ENCODE measurements at places on chromosomes 11 and 22.

GRCh38 chr22:28316014-28316413 is 363.6 kb downstream of the TTC28 start:
- no peak for DNase-seq

DNA sequence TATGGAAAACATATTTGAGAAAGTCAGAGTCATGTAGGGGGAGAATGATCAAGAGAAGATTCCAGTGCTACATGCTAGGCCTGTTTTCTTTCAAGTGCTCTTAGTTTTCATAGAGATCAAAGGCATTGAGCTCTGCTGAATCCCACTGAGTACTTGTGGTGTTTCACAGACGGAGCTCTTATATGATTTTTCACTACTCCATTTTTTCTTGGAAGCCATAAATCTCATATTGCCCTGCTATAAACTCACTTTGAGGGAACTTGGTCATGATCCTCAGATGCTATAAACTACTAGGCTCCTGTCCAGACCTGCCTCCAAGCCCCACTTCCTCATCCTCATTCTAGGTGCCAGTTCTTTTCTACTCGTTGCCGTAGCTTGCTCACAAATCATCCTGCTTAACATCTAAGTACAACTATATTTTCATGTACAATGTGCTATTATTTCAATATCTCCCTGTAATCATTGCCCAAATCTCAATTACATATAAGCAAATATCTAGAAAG is 180.8 kb upstream of the CCDC179 start:
- no peak for DNase-seq

DNA sequence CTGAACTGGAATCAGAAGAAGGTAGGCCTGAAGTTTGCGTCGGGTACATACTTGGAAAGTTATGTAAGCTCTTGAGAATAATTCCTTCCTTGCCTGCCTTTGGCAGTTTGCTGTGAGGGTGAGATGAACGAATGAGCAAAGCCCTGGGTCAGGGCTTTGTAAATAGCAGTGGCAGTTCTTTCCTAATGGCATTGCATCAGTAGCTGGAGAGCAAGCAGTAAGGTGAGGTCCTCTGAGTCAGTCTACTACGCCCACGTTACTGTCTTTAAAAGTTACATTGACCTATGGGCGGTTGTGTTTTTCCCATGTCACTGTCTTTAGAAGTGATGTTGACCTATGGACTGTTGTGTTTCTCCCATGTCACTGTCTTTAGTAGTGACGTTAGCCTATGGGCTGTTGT is 179.1 kb upstream of the E2F8 start:
- no peak for DNase-seq

- DNase-seq, result no peak
These were observed 75.9 kb downstream of the KCNQ1 start for GRCh38 chr11:2520736-2521035.

DNA sequence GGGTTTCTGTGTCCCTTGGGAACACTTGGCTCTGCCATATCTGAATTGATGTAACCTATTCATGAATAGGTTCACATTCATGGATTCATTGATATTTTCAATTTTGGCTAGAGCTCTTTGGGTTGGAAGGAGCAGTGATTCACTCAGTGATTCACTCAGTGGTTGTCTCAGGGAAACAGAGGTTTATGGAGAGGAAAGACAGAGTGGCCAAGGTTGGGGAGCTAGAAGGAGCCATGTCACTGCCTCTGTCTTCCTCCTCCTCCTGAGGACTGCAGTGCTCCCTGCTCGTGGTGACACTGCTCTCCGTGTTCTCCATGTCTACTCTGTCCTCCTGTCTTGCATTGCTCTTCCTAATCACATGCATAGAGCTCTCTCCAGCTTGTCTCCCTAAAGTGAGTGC is 17.4 kb downstream of the CEP164 start:
- no peak for DNase-seq
